Skin of body (tissue), 3 donors: ENCODE measurements at places on chromosomes 4 and X.

GRCh38 chr4:2829321-2829932 lies 14.2 kb upstream of the ADD1 start:
- DNase-seq, result no peak

DNA sequence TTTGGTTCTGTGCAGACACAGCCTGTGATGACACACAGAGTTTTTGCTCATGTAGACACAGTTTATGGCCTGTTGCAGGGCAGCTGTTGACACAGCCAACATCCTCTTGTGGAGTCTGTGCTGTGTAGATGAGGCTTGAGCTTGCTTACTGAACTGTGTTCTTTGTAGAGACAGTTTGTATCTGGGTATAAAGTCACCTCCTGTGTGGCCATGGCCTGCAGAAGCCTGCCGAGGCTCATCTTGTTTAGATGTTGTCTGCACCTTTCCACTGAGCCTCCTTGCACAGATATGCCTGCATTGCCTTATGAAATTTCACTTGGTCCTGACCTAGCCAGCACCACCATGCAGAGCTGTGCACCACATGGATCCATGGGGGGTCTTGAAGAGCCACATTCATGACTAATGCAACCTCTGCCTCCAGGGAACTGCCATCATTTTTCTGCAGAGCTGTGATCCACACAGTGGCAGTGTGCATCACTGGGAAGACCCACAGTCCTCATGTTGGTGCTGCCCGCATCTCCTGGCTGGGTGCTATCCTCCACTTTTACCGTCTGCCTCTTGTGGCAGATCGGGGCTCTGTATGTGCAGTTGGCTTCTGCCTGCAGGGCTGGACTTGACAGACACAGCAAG lies 198.0 kb upstream of the MAMLD1 start:
- DNase-seq, result no peak

DNA sequence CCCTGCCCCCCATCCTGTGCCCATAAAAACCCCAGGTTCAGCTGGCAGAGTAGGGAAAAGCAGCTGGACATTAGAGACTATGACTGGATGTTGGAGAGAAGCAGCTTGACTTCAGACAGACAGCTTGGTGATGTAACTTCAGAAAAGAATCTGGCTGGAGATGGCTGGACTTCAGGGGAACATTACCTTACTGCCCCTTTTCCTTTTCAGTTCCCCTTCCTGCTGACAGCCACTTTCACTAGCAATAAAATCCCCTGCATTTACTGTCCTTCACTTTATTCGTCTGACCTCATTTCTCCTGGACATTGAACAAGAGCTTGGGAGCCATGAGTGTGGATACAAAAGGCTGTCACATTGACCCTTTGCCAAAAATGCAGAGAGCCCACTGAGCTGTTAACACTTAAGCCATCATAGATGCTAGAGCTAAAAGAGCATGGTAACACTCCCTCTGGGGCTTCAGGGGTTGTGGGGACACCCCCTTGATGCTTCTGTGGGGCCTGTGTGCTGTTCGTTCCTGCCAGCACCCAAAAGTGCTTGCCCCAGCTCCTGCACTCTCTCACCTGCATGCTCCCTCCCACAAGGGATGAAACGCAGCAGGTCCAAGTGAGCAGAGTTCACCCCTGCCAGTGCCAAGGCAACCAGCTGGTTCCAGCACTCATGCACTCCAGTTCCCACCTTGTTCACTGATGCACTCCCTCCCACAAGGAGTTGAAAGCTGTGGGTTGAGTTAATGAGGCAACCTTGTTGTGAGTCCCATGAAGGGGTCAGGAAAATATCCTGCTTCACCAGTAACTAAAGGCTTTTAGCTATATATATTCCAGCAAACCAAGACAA lies 263.8 kb upstream of the NDST3 start:
- DNase-seq, result no peak

GRCh38 chr4:1471443-1472147 lies 65.4 kb upstream of the NKX1-1 start:
- no peak for DNase-seq

GRCh38 chr4:78758085-78758484 lies 18.1 kb upstream of the BMP2K start:
- no peak for DNase-seq

GRCh38 chrX:42422961-42423360 lies 355.0 kb downstream of the PPP1R2C start:
- DNase-seq, result no peak

GRCh38 chr4:26729547-26729946 lies 131.1 kb upstream of the STIM2 start:
- DNase-seq, result no peak

DNA sequence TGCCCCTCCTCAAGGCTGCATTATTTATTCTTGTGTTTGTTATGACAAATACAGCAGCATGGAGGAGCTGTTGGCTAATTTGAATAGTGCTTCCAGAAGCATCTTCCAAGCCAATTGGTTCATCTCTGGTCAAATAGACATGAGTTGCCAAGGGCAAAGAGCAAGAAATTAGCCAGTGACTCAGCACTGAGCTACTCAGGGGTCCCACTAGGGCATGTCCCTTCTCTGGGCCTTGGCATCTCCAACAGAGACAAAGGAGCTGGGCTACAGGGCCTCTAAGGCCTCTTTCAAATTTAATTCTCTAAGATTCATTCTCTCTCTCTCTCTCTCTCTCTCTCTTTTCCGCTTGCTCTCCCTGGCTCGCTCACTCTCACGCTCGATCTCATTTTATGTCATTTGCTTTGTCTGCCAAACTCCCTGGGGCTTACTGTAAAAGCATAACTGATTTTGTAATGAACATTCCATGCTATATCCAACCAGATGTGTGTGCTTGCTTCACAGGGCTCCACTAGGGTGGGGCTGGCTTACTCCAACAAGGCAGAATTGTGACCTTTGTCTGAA lies 86.7 kb upstream of the MAGEA4 start:
- DNase-seq, result peak; percentile 89

DNA sequence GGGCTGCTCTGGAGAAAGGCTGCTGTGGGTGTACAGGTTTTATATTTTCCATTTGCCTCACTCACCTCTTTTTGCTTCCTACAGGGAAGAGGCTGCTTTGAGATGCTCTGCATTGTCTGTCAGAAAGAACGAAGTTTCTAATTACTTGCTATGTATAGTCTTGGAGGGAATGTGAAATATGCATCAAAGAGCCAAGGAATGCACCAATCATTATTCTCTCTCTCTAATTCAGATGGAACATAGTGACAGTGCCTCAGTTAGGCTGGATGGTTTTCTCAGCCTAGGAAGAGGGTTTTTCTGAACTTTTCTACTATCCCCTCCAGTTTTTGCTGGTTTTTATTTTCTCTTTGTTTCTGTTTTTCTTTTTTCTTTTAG lies 106.8 kb upstream of the SLC4A4 start:
- peak; percentile 35 for DNase-seq

GRCh38 chrX:23317799-23318724 lies 16.6 kb upstream of the PTCHD1 start:
- no peak for DNase-seq

DNA sequence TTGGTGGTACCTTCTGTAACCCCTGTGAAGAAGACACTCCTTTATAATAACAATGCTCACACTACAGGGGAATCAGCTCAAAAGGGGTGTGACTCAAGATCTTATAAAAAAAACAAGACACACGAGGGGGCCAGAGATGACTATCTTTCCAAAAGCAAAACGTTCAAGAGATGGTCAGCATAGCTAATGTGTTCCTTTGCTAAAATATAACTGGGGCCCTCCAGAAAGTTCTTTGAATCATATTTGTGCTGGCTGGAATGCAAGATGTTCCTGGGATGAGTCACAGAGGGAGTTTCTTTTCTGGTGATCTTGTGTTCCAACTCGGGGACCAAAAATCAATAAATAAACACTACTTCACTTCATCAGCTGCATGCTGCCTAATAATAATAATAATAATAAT lies 46.5 kb downstream of the RAI2 start:
- DNase-seq, result no peak

DNA sequence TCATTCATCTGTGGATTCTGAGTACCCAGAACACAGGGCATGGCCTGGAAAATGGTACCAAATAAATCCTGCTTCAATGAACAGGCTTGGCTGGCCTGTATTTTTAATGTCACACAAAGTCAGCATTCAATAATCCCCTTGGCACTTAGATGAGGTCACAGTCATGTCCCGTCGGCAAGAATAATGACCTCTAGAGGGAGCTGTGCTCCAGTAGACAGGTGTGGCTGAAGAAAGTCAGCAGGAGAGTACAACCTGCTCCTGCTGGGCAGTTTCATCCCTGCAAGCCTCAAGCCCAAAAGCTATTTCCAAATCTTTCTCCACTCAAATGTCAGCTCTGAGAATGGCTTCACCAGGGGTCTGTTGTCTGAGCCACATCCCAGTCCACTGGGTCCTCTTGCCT lies 404.0 kb upstream of the F9 start:
- DNase-seq, result no peak

GRCh38 chr4:184851200-184851541 lies 25.4 kb upstream of the ACSL1 start:
- no peak for DNase-seq

GRCh38 chrX:155031657-155032056 lies 5.0 kb downstream of the FUNDC2 start:
- DNase-seq, result no peak

DNA sequence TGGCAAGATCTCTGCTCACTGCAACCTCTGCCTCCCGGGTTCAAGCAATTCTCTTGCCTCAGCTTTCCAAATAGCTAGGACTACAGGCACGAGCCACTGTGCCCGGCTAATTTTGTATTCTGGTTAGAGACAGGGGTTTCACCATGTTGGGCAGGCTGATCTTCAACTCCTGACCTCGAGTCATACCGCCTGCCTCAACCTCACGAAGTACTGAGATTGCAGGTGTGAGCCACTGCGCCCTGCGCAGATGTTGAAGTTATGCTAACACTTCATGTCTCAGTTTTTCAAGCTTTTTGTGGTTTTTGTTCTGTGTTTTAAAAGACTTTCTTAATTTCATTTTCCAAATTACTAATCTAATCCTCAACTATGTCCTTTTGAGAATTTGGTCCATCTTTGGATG lies 154.4 kb upstream of the TLL1 start:
- DNase-seq, result no peak

DNA sequence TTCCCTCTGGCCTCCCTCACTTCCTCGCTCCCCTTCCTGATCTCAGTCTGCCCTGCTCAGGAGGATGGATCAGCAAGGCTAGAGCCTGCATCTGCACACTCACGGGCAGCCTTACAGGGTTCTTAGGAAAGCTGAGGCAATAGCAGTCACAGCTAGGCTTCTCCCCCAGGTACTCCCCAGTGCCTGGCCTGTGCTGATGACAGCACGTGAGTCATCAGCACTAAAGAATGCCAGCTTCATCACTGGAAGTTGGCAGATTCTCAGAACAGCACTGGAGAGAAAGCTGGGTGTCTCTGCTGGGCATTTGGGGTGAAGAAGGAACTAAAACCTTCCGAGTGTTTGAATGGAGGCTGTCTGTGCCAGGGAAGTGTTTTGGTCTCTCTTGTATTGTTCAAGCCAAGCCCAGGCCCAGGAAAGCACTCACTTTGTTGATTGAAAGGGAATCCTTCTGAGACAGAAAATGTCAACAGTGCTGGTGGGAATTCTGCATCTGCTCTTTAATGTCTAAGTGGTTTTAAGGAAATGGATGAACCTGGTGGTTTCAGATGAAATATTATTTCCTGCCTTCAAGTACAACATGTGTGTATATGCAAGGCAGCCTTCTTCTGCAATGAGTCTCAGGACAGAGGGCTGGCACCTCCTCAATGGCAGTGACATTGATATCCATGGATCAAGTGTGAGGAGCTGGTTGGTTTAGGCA lies 73.0 kb upstream of the SCOC start:
- DNase-seq, result no peak

DNA sequence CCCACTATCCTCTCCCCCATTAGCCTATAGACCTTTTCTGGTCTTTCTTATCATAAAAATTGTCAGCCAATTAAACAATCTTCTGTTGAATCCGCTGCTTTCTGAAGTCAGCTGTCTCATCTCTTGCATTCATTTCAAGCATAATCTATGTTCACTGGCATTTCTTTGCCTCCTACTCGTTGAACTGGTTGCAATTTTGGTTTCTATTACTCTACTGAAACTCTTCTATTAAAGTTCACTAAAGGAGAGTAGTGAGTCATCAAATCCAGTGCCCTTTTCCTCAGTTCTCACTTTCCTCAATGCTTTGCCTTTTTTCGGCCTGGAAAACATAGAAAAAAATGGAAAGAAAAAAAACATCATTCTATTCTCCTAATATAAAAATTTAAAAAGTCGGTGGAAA lies 23.9 kb upstream of the CXCL13 start:
- DNase-seq, result no peak

DNA sequence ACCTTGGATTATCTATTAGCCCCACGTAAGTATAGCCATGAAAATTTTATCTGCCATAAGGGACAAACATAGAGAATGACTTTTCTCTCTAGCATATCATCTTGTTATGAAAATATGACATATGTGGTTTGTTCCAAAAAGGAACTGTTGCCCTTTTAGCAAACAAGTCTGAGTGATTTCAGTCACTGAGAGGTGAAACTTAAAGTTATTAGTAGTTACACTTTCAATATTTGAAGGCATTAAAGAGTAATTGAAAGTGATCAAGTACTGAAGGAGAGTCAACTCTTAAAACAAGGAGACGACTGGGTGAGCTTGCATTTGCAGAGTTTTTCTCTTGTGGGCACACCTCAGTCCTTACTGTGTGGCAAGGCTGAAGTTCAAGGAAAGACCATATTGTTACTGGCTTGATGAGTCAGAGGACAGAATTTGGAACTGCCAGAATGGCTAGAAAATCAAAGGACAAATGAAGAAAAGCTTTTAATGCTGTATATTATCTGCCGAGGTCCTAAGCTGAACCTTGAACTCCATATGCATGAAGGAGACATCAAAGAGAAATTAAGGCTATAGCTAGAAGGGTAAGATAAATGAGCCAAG lies 205.1 kb upstream of the EMCN start:
- DNase-seq, result no peak

- no peak for DNase-seq
Observed at GRCh38 chrX:147800663-147801062, 111.1 kb upstream of the FMR1 start.

DNA sequence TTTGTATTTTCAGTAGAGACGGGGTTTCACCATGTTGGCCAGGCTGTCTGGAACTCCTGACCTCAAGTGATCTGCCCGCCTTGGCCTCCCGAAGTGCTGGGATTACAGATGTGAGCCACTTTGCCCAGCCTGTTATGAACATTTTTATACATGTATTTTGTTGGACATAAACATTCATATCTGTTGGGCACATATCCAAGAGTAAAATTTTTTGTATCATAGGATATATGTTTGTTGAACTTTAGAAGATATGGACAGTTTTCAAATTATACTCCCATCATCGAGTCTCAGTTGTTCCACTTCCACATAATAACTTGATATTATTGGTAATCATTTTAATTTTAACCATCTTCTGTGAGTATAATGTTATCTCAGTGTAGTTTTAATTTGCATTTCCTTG lies 23.6 kb downstream of the GLRB start:
- no peak for DNase-seq
